Smooth muscle cell of the pulmonary artery (primary cell): ENCODE measurements at places on chromosomes 7 and 10. TPM values are rescaled to one million over a fixed set of nuclear protein-coding genes. Genes with fewer than 3 reads are reported as not detected.

The HIPK2 gene
- total RNA-seq: 20.1 and 37.1 TPM in 2 replicates

The PDIA4 gene
- 437 and 505 TPM in 2 replicates for total RNA-seq

The TES gene
- 31.2 and 64.1 TPM in 2 replicates for total RNA-seq

The TBATA gene
- total RNA-seq: not detected in 2 replicates

The IL2RA gene
- total RNA-seq: not detected in 2 replicates

The POLR1F gene
- 13.8 and 14.1 TPM in 2 replicates for total RNA-seq

The ZNF804B gene
- not detected in 2 replicates for total RNA-seq
